ENCODE measurements at places on chromosomes 2 and 18. TPM values are rescaled to one million over a fixed set of nuclear protein-coding genes. Genes with fewer than 3 reads are reported as not detected.

DNA sequence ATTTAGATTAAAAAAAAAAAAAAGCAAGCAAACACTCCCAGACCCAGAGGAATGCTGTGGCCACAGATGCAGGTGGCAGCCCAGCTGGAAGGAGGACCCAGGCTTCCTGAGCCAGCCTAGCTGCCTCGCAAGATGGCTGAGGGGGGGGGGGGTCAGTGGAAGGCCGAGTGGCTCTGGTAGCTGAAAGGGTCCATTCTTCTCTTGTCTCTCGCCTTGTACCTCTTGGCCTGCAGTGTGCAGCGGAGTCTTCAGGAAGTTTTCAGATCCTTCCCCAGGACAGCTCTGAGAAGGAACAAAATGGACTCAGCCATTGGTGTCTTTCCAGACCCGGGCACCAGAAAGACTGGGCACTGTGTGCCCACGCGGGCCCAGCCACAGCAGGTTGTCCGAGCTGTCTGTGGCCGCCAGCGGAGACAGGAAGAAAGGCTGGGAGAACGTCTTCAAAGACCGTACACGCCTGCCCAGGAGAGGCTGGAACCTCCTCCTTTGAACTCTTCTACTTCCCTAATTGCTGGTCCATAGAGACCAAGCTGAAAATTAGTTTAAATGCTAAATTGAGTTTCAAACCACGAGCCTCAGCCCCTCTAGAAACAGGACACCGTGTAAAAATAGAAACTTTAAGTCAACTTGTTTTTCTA is 21.3 kb downstream of the APCDD1 start:
- no peak overlapping the region for H3K27ac ChIP-seq
- H3K36me3 ChIP-seq, result peaks cover 19% of the 10 kb centered on the region
- no peak overlapping the region for H3K4me3 ChIP-seq
- no peak for DNase-seq

GRCh38 chr18:79516441-79516931 is 120.8 kb downstream of the NFATC1 start:
- peaks cover 3% of the 10 kb centered on the region for H3K27me3 ChIP-seq
- no peaks in the 10 kb centered on the region for H3K36me3 ChIP-seq
- no peak for DNase-seq
- no peak overlapping the region for H3K27ac ChIP-seq
- no peak overlapping the region for H3K4me3 ChIP-seq

DNA sequence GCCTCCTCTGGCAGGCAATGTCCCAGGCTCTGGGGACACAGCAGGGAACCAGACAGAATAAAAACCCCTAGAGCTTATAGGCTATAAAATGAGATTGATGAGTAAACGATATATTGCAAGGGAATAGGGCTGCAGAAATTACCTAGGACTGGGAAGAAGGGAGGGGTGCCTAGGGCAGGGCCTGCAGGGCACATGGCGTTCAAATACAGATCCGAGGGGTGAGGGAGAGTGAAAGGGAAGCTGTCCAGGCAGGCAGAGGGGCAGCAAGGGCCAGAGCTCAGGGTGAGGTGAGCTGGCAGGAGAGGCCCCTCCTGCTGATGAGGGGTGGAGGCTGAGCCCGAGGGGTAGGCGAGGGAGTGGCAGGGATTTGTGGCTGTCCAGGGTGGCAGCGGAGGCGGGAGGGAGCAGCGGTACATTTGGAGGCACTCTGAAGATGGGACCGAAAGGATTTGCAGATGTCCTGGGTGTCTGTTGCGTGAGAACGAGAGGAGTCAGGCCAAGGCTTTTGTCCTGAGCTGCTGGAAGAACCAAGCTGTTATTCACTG is 33.7 kb downstream of the KCNIP3 start:
- DNase-seq, result no peak
- H3K4me3 ChIP-seq, result no peak overlapping the region
- peaks cover 4% of the 10 kb centered on the region for H3K27me3 ChIP-seq
- H3K27ac ChIP-seq, result peak overlapping the region; percentile 69
- H3K4me1 ChIP-seq, result no peaks in the 10 kb centered on the region

DNA sequence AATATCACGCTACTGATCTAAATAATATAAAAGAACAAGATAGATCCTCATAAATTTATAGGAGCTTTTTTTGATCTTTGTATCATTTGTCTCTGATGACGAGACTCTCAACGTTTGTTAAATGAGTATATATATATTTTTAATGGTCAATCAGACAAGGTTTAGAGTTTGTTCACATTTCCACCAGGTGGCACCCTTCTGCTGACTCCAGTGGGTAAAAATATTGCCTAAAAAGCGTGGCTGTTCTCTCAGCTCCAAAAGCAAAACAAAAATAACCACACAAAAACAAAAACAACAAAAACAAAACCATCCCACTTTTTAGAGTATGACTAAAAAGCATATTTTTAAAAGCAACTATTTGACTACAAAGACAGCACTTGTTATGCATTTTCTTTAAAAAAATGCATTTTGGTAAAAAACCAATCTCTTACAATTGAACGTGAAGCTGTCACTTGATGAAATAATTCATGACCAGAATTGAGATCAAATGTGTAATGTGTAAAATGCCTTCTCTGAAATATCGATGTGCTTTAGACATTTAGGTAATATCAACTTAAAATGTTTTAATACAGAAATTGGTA is 723.2 kb downstream of the DPP10 start:
- DNase-seq, result no peak
- H3K27me3 ChIP-seq, result peaks cover 12% of the 10 kb centered on the region
- H3K4me3 ChIP-seq, result no peak overlapping the region
- H3K36me3 ChIP-seq, result no peaks in the 10 kb centered on the region
- H3K27ac ChIP-seq, result no peak overlapping the region

GRCh38 chr2:203394519-203395227 is 66.5 kb downstream of the ABI2 start:
- DNase-seq, result no peak
- H3K4me1 ChIP-seq, result peaks cover 3% of the 10 kb centered on the region
- no peak overlapping the region for H3K27ac ChIP-seq
- no peaks in the 10 kb centered on the region for H3K27me3 ChIP-seq

GRCh38 chr2:110680709-110681108 is 2.8 kb upstream of the BUB1 start:
- peaks cover 4% of the 10 kb centered on the region for H3K27me3 ChIP-seq
- no peak for DNase-seq
- H3K36me3 ChIP-seq, result no peaks in the 10 kb centered on the region
- no peak overlapping the region for H3K4me3 ChIP-seq

- no peak overlapping the region for H3K27ac ChIP-seq
- no peak for DNase-seq
- peaks cover 2% of the 10 kb centered on the region for H3K4me1 ChIP-seq
- H3K36me3 ChIP-seq, result no peaks in the 10 kb centered on the region
These were observed 95.4 kb downstream of the INHBB start for GRCh38 chr2:120441351-120441700.

GRCh38 chr18:23207191-23207955 is 72.1 kb downstream of the CABLES1 start:
- no peaks in the 10 kb centered on the region for H3K36me3 ChIP-seq
- peaks cover 1% of the 10 kb centered on the region for H3K27me3 ChIP-seq
- DNase-seq, result no peak
- H3K4me1 ChIP-seq, result peaks cover 2% of the 10 kb centered on the region
- H3K27ac ChIP-seq, result no peak overlapping the region
- H3K4me3 ChIP-seq, result no peak overlapping the region

GRCh38 chr18:44564922-44565321 is 115.8 kb upstream of the SETBP1 start:
- no peaks in the 10 kb centered on the region for H3K27me3 ChIP-seq
- no peaks in the 10 kb centered on the region for H3K36me3 ChIP-seq
- no peaks in the 10 kb centered on the region for H3K4me1 ChIP-seq
- H3K27ac ChIP-seq, result no peak overlapping the region

DNA sequence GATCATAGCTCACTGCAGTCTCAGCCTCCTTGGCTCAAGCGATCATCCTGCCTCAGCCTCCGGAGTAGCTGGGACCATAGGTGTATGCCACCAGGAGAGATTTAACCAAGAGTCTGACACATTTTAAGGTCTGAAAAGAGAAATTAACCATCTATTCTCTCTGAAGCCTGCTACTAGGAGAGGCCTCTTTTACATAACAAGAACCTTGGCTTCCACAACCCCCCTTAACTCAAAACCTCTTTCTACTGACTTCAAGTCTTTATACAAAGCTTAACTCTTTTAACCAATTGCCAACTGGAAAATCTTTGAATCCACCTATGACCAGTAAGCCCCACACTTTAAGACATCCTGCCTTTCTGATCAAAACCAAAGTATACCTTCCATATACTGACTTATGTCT is 279.9 kb upstream of the CELF4 start:
- no peak for DNase-seq
- H3K4me1 ChIP-seq, result no peaks in the 10 kb centered on the region
- no peaks in the 10 kb centered on the region for H3K27me3 ChIP-seq
- H3K36me3 ChIP-seq, result no peaks in the 10 kb centered on the region

GRCh38 chr18:64490207-64490606 is 341.3 kb upstream of the LINC00305 start:
- H3K27ac ChIP-seq, result no peak overlapping the region
- peaks cover 16% of the 10 kb centered on the region for H3K4me1 ChIP-seq
- DNase-seq, result no peak
- no peaks in the 10 kb centered on the region for H3K36me3 ChIP-seq
- H3K4me3 ChIP-seq, result no peak overlapping the region
- H3K27me3 ChIP-seq, result no peaks in the 10 kb centered on the region

DNA sequence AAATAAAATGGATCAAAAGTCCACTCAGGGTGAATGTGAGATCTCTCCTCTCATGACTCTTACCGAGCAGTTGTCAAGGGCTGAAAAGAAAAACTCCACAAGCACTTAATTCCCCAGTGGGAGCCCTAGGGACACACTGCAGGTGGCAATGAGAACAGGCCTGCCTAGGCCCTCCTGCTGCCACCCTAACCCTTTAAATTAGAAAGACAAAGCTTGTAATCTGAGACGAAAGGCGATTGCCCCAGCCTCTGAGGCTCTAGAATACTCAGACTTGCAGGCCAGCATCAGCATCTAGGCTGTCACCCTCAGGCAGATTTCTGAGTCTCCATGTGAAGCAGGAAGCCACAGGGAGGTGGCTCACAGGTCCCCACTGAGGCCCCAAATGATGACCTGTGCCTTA is 457.0 kb upstream of the MYT1L start:
- no peak overlapping the region for H3K4me3 ChIP-seq
- peak overlapping the region; percentile 8 for H3K27ac ChIP-seq
- H3K36me3 ChIP-seq, result peaks cover 3% of the 10 kb centered on the region
- no peak for DNase-seq
- H3K4me1 ChIP-seq, result peaks cover 4% of the 10 kb centered on the region

GRCh38 chr2:111204706-111205105 is 84.0 kb downstream of the BCL2L11 start:
- no peak overlapping the region for H3K4me3 ChIP-seq
- no peak for DNase-seq

GRCh38 chr18:54750350-54750749 is 77.9 kb upstream of the RAB27B start:
- H3K27ac ChIP-seq, result no peak overlapping the region
- H3K4me3 ChIP-seq, result no peak overlapping the region
- DNase-seq, result no peak

GRCh38 chr2:53130441-53130943 is 637.1 kb upstream of the CHAC2 start:
- DNase-seq, result no peak
- H3K27me3 ChIP-seq, result no peaks in the 10 kb centered on the region
- H3K27ac ChIP-seq, result no peak overlapping the region

DNA sequence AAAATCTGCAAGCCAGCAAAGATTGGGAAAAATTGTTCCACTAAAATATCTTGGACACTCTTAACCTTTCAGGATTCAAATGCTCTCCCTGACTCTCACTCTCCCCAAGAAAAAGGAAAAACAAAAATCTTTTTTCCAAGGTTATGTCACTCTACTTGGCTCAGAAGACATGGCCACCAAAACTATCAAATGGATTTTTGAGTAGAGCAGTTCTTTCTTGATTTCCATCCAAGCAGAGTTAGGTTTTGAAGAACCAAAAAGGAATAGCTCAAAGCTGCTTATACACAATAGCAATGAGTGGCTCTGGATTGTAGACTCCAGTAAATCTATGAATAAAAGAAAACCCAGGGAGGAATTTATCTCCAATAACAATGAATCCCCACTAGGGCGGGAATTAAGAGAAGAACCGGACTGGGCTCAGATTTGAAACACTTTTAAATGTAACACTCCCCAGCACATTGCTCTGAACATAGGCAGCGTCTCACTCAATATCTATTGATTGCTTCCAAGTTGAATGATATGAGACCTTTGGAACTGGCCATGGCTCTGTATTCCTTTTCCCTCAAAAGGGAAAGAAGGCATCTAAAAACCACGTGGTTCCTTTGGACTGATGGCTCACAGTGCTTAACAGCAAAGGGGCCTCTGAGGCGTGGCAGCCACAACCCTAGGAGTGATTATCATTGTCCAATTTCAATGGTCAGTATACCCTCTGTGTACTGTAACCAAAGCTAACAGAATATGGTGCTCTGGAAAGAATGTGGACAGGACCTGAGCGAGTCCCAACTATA is 68.3 kb downstream of the SPRED2 start:
- H3K27me3 ChIP-seq, result peaks cover 4% of the 10 kb centered on the region
- H3K4me3 ChIP-seq, result peak overlapping the region; percentile 36
- peak overlapping the region; percentile 74 for H3K27ac ChIP-seq
- peaks cover 54% of the 10 kb centered on the region for H3K4me1 ChIP-seq
- no peaks in the 10 kb centered on the region for H3K36me3 ChIP-seq

DNA sequence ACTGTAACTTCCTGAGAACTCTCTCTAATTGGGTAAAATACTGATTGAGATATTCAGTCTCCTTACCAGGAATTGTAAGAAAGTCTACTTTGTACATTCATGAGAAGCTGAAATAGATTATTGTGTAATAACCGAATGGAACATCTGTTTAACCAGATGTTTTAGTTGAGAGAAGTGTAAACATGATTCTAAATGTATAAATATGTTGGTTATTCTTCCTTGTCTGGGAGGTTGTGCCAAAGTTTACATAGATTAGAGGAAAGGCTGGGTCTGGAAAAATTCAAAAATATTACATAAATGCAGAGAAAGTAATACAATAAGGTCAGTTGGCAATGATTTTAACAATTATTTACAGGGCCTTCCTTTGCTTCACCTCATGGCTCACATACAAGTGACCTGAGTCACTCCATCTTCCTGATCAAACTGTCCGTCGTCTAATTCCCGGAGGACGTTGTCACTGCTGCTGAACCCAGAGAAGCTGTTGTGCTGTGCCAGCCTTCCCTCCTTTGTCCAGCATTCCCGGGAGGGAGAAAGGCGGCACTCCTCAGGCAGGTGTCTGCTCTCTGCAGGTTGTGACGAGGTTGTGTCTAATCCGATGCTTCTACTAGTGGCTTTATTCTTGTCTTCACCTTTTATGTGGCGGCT is 55.9 kb downstream of the MOB4 start:
- H3K4me1 ChIP-seq, result peaks cover 5% of the 10 kb centered on the region
- peak; percentile 37 for DNase-seq
- peaks cover 20% of the 10 kb centered on the region for H3K36me3 ChIP-seq
- H3K27ac ChIP-seq, result peak overlapping the region; percentile 67
- H3K4me3 ChIP-seq, result no peak overlapping the region

The SNTG2 gene
- total RNA-seq, result 7.7 TPM

The CHST9 gene
- total RNA-seq, result not detected

The DSC2 gene
- 31.4 TPM for total RNA-seq

The GDF7 gene
- not detected for total RNA-seq

The SEPTIN10 gene
- total RNA-seq, result 75.2 TPM

The VWA3B gene
- not detected for total RNA-seq

The STK11IP gene
- 34.5 TPM for total RNA-seq
